ENCODE measurements at places on chromosomes 16 and 17.
A peak's percentile ranks its signal among the peaks of the same experiment; 100 is the strongest.

GRCh38 chr17:74987909-74988711 is 678 bp downstream of the CDR2L start:
- H3K4me3 ChIP-seq = peak overlapping the region; percentile 44
- peak overlapping the region; percentile 8 for H3K27ac ChIP-seq
- peak; percentile 23 for DNase-seq
- no peaks in the 10 kb centered on the region for H3K36me3 ChIP-seq
- H3K27me3 ChIP-seq = no peaks in the 10 kb centered on the region

- H3K4me3 ChIP-seq = no peak overlapping the region
- no peaks in the 10 kb centered on the region for H3K27me3 ChIP-seq
- DNase-seq = no peak
These were observed 37.7 kb downstream of the BAHCC1 start for GRCh38 chr17:81432941-81433340.

DNA sequence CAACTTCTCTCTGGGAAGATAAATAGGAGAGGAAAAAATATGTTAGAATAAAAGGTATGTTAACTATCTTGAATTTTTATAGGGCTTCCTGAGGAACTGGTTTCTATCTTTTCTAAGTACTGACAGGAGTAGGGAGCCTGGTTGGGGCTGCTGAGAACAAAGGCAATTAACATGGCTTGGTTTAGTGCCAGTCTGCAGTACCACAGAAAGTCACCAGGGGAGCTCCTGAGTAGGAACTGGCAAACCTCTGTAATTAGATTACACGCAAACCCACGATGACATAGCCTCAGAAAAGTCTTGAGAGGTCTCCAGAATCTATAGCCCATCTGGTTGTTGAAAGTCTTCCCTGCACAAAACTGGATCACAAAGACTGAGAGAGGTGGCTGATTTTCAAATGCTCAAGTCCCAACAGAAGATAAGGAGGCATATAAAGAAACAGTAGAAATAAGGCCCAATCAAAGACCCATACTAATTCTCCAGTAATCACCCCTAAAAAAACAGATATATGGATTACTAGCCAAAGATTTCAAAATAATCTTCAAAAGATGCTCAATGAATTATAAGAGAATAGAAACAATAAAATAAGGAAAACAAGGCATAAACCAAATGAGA is 11.7 kb upstream of the CNTNAP4 start:
- H3K27ac ChIP-seq = no peak overlapping the region
- H3K27me3 ChIP-seq = no peaks in the 10 kb centered on the region
- H3K4me3 ChIP-seq = no peak overlapping the region
- H3K36me3 ChIP-seq = no peaks in the 10 kb centered on the region
- DNase-seq = no peak

DNA sequence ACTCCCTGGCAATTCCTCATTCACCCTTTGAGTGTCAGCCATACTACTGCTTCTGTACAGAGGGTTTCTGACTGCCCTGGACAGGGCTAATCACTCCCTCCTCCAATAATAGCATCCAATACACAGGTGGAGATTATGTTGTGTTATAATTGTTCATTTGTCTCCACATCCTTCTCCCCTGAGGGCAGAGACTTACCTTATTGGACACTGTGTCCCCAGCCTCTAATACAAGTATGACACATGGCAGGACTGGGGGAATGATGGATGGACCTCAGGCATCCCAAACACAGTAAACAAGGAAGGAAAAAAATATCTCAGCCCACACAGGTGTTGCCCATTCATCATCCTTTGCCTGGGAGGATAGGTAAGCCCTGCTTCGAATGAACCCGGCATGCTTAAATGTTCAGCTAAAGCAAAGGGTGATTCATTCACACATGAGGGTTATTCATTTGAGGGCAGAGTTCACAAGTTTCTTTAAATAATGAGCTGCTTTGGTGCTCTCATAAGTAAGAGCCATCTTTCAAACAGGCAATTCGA is 34.8 kb downstream of the MMD start:
- H3K27ac ChIP-seq = no peak overlapping the region
- H3K4me3 ChIP-seq = no peak overlapping the region
- no peaks in the 10 kb centered on the region for H3K36me3 ChIP-seq

DNA sequence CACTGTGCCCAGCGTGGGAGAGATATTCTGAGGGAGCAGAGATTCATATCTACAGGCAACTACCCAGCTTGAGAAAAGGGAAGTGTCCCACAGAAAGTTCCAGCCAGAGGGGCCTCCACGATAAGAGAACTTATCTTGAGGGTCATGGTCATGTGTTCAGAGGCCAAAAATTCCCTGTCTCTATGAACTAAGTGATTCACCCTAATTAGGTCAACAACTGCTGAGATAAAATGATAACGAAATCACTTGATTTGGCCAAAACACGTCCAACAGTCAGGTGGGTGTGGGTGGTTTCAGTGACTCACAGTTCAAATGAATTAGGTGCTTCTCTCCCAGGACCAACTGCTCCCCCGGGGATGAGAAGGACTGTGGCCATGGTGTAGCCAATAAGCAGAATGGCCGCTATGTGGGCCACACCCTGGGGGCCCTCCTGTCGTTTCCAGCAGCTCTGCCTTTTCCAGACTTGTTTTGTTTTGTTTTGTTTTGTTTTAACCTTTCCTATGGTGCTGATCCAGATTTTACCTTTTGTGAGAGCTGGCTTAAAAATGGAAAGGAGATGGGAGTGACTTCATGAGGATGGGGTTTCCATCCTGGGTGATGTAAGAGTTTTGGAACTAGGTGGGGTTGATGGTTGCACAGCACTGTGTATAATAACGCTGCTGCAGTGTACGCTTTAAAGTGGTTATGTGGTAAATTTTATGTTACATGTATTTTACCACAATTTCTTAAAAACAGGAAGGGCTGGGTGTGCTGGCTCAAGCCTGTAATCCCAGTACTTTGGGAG is 8.7 kb downstream of the DNAI2 start:
- peaks cover 50% of the 10 kb centered on the region for H3K4me1 ChIP-seq
- H3K36me3 ChIP-seq = no peaks in the 10 kb centered on the region
- DNase-seq = peak; percentile 69
- H3K27me3 ChIP-seq = no peaks in the 10 kb centered on the region
- peak overlapping the region; percentile 10 for H3K4me3 ChIP-seq
- no peak overlapping the region for H3K27ac ChIP-seq

GRCh38 chr17:71022758-71023157 is 853.4 kb downstream of the KCNJ2 start:
- DNase-seq = no peak
- no peaks in the 10 kb centered on the region for H3K27me3 ChIP-seq
- H3K4me3 ChIP-seq = no peak overlapping the region
- H3K36me3 ChIP-seq = no peaks in the 10 kb centered on the region
- H3K4me1 ChIP-seq = no peaks in the 10 kb centered on the region
- no peak overlapping the region for H3K27ac ChIP-seq

- DNase-seq = no peak
- H3K36me3 ChIP-seq = peaks cover 4% of the 10 kb centered on the region
- H3K4me1 ChIP-seq = no peaks in the 10 kb centered on the region
- H3K27ac ChIP-seq = no peak overlapping the region
- no peaks in the 10 kb centered on the region for H3K27me3 ChIP-seq
These were observed 41.7 kb downstream of the ANKFY1 start for GRCh38 chr17:4221899-4222659.
